ENCODE measurements at places on chromosomes 16 and 17. TPM values are rescaled to one million over a fixed set of nuclear protein-coding genes. Genes with fewer than 3 reads are reported as not detected.

The PLA2G15 gene
- 3.9 TPM for polyA plus RNA-seq

The MEIOC gene
- not detected for polyA plus RNA-seq

The CASKIN2 gene
- 6.3 TPM for polyA plus RNA-seq

The SPN gene
- polyA plus RNA-seq = 1.5 TPM

The KLHL10 gene
- 0.22 TPM for polyA plus RNA-seq

The EPN3 gene
- 59.8 TPM for polyA plus RNA-seq

The LAT gene
- 13.6 TPM for polyA plus RNA-seq

The TEKT5 gene
- not detected for polyA plus RNA-seq

The KRT17 gene
- 191 TPM for polyA plus RNA-seq

The PRSS22 gene
- 281 TPM for polyA plus RNA-seq

The ADAP2 gene
- 2.4 TPM for polyA plus RNA-seq

The MYLK3 gene
- 0.04 TPM for polyA plus RNA-seq

The SLFN14 gene
- not detected for polyA plus RNA-seq

The TMC8 gene
- polyA plus RNA-seq = 2.1 TPM

The CRLF3 gene
- polyA plus RNA-seq = 10.9 TPM

The CMTM4 gene
- 7.3 TPM for polyA plus RNA-seq

The USH1G gene
- polyA plus RNA-seq = 6.0 TPM

The TRPV3 gene
- 0.16 TPM for polyA plus RNA-seq

The OR4D1 gene
- polyA plus RNA-seq = under 0.01 TPM

The TEX14 gene
- polyA plus RNA-seq = 0.02 TPM

The CCR7 gene
- 0.54 TPM for polyA plus RNA-seq

The GOT2 gene
- 43.7 TPM for polyA plus RNA-seq

The PRDM7 gene
- polyA plus RNA-seq = not detected

The CAPNS2 gene
- polyA plus RNA-seq = 58.1 TPM

The EMP2 gene
- polyA plus RNA-seq = 90.9 TPM

The SLC2A4 gene
- polyA plus RNA-seq = 7.6 TPM

The DRC3 gene
- 0.72 TPM for polyA plus RNA-seq

The SULT1A1 gene
- 5.6 TPM for polyA plus RNA-seq

The ZG16 gene
- 0.02 TPM for polyA plus RNA-seq

The P2RX1 gene
- polyA plus RNA-seq = 5.9 TPM

The UMOD gene
- not detected for polyA plus RNA-seq

The ANKRD13B gene
- 6.5 TPM for polyA plus RNA-seq

The PRR35 gene
- polyA plus RNA-seq = 0.01 TPM

The PPP1R27 gene
- polyA plus RNA-seq = 0.98 TPM

The TAC4 gene
- not detected for polyA plus RNA-seq
